ENCODE measurements at places on chromosomes 7 and 10. TPM values are rescaled to one million over a fixed set of nuclear protein-coding genes. Genes with fewer than 3 reads are reported as not detected.

- no peak overlapping the region for H3K27ac ChIP-seq
- no peaks in the 10 kb centered on the region for H3K36me3 ChIP-seq
- no peak for DNase-seq
- H3K27me3 ChIP-seq = no peaks in the 10 kb centered on the region
- no peaks in the 10 kb centered on the region for H3K4me1 ChIP-seq
These were observed 64.1 kb upstream of the MALRD1 start for GRCh38 chr10:18984531-18984930.

GRCh38 chr10:33150146-33150545 is 184.3 kb downstream of the NRP1 start:
- H3K4me3 ChIP-seq = no peak overlapping the region
- H3K4me1 ChIP-seq = peaks cover 47% of the 10 kb centered on the region
- no peaks in the 10 kb centered on the region for H3K36me3 ChIP-seq
- no peak for DNase-seq
- H3K27ac ChIP-seq = peak overlapping the region; percentile 85

- no peak overlapping the region for H3K27ac ChIP-seq
- no peaks in the 10 kb centered on the region for H3K27me3 ChIP-seq
- no peak overlapping the region for H3K4me3 ChIP-seq
- no peaks in the 10 kb centered on the region for H3K4me1 ChIP-seq
- H3K36me3 ChIP-seq = no peaks in the 10 kb centered on the region
These were observed 430.5 kb upstream of the KLF6 start for GRCh38 chr10:4215485-4215884.

DNA sequence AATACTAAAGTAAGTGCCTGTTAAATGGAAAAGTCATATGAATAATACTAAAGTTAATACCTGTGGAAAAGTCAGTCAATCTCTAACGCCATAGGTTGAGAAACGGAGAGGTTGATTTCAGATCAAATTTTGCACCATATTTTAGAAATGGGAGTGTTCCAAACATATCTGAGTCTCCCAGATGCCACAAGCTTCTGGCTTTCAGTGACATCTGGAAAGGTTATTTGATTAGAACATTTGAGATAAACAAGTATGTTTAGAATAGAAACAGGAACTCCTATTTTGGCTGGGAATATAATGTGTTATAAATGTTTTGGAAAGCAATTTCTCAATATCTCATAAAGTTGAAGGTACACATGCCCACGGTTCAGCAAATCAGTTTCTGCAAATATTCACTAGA is 5.8 kb downstream of the MACC1 start:
- DNase-seq = no peak
- no peak overlapping the region for H3K27ac ChIP-seq
- H3K4me3 ChIP-seq = no peak overlapping the region
- H3K4me1 ChIP-seq = no peaks in the 10 kb centered on the region
- H3K36me3 ChIP-seq = no peaks in the 10 kb centered on the region

- H3K27me3 ChIP-seq = no peaks in the 10 kb centered on the region
- no peak overlapping the region for H3K4me3 ChIP-seq
- DNase-seq = no peak
- H3K4me1 ChIP-seq = no peaks in the 10 kb centered on the region
These were observed 52.9 kb downstream of the ZRANB1 start for GRCh38 chr10:124994573-124995473.

GRCh38 chr10:28738200-28738599 is 60.9 kb downstream of the BAMBI start:
- no peaks in the 10 kb centered on the region for H3K27me3 ChIP-seq
- H3K4me1 ChIP-seq = no peaks in the 10 kb centered on the region
- no peak overlapping the region for H3K27ac ChIP-seq
- no peak overlapping the region for H3K4me3 ChIP-seq
- H3K36me3 ChIP-seq = no peaks in the 10 kb centered on the region
- peak; percentile 4 for DNase-seq

- H3K36me3 ChIP-seq = no peaks in the 10 kb centered on the region
- H3K27me3 ChIP-seq = peaks cover 3% of the 10 kb centered on the region
- no peak overlapping the region for H3K4me3 ChIP-seq
- H3K27ac ChIP-seq = no peak overlapping the region
These were observed 60.5 kb downstream of the SORBS1 start for GRCh38 chr10:95500649-95501048.

- H3K4me3 ChIP-seq = no peak overlapping the region
- no peaks in the 10 kb centered on the region for H3K36me3 ChIP-seq
- no peak overlapping the region for H3K27ac ChIP-seq
- no peaks in the 10 kb centered on the region for H3K27me3 ChIP-seq
- no peaks in the 10 kb centered on the region for H3K4me1 ChIP-seq
These were observed 42.5 kb downstream of the FAM13C start for GRCh38 chr10:59319854-59320253.

GRCh38 chr7:42017349-42017986 is 219.5 kb downstream of the GLI3 start:
- H3K27me3 ChIP-seq = no peaks in the 10 kb centered on the region
- no peak overlapping the region for H3K4me3 ChIP-seq
- H3K36me3 ChIP-seq = no peaks in the 10 kb centered on the region
- DNase-seq = no peak
- H3K4me1 ChIP-seq = no peaks in the 10 kb centered on the region

- H3K36me3 ChIP-seq = no peaks in the 10 kb centered on the region
- H3K4me3 ChIP-seq = no peak overlapping the region
- peaks cover 30% of the 10 kb centered on the region for H3K27me3 ChIP-seq
- no peak for DNase-seq
- H3K4me1 ChIP-seq = peaks cover 17% of the 10 kb centered on the region
These were observed 2.4 kb downstream of the RBM20 start for GRCh38 chr10:110646417-110647135.

- no peak for DNase-seq
- no peak overlapping the region for H3K4me3 ChIP-seq
- H3K27me3 ChIP-seq = no peaks in the 10 kb centered on the region
- H3K27ac ChIP-seq = no peak overlapping the region
These were observed 86.3 kb downstream of the TBXAS1 start for GRCh38 chr7:139915268-139915863.

DNA sequence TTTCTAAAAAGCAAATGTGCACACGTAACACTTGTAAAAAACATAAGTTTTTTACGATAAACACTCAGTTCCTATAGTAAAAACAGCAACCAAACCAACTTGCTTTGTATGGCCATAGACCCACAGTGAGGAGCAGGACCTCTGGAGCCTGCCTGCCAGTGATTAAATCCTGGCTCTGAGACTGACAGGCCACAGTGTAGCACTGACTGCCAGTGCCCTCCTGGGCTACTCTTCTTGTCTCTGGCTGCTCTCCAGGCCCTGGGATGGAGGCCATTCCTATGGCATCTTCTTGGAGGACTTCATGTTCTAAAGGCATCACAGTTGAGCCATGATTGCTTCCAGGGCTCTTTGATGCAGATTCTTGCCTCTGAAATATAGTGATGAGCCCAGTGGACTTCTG is 22.7 kb upstream of the TMEM254 start:
- no peaks in the 10 kb centered on the region for H3K4me1 ChIP-seq
- DNase-seq = no peak
- no peak overlapping the region for H3K4me3 ChIP-seq
- no peaks in the 10 kb centered on the region for H3K36me3 ChIP-seq

- H3K36me3 ChIP-seq = peaks cover 6% of the 10 kb centered on the region
- H3K4me3 ChIP-seq = no peak overlapping the region
- H3K27ac ChIP-seq = no peak overlapping the region
- H3K4me1 ChIP-seq = peaks cover 24% of the 10 kb centered on the region
These were observed 182.8 kb downstream of the MAD1L1 start for GRCh38 chr7:2049782-2050510.

DNA sequence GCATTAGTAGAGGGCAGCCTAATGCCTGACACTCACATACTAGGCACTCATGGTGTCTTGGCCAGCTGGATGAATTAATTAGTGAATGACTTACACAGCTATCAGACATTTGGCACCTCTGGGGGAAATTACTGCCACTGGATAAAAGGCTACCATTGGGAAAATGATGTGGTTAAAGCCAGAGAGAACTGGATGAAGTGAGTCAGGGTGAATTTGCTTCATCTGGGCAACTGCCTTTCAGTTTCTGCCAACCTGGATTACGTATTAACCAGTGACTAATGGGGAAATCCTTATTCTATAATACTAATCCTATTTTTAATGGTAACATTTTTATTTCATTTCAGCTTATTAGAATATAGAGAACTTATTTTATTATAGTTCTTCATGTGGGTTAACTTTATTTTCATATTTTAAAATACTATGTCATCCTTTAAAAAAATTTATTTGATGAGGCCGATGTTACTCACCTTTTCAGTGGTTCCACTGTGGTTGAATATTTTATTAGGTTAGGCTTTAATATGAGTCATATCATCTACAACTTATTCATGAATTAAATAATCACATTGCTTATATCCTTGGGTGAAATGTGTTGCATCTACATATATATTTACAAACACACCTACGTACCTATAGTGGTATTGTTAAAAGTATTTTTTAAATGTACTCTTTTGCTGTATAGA is 85.6 kb upstream of the CAPZA2 start:
- no peaks in the 10 kb centered on the region for H3K4me1 ChIP-seq
- H3K4me3 ChIP-seq = no peak overlapping the region
- H3K27me3 ChIP-seq = no peaks in the 10 kb centered on the region
- no peaks in the 10 kb centered on the region for H3K36me3 ChIP-seq
- no peak overlapping the region for H3K27ac ChIP-seq

- DNase-seq = no peak
- H3K36me3 ChIP-seq = no peaks in the 10 kb centered on the region
These were observed 67.0 kb downstream of the ZNF467 start for GRCh38 chr7:149706398-149706797.

- no peaks in the 10 kb centered on the region for H3K27me3 ChIP-seq
- no peaks in the 10 kb centered on the region for H3K4me1 ChIP-seq
- no peak overlapping the region for H3K4me3 ChIP-seq
These were observed 29.3 kb upstream of the CCL24 start for GRCh38 chr7:75842836-75843446.

GRCh38 chr7:50190776-50191175 is 97.7 kb upstream of the ZPBP start:
- no peak overlapping the region for H3K4me3 ChIP-seq
- no peaks in the 10 kb centered on the region for H3K4me1 ChIP-seq
- H3K27ac ChIP-seq = no peak overlapping the region
- H3K27me3 ChIP-seq = no peaks in the 10 kb centered on the region
- H3K36me3 ChIP-seq = no peaks in the 10 kb centered on the region

DNA sequence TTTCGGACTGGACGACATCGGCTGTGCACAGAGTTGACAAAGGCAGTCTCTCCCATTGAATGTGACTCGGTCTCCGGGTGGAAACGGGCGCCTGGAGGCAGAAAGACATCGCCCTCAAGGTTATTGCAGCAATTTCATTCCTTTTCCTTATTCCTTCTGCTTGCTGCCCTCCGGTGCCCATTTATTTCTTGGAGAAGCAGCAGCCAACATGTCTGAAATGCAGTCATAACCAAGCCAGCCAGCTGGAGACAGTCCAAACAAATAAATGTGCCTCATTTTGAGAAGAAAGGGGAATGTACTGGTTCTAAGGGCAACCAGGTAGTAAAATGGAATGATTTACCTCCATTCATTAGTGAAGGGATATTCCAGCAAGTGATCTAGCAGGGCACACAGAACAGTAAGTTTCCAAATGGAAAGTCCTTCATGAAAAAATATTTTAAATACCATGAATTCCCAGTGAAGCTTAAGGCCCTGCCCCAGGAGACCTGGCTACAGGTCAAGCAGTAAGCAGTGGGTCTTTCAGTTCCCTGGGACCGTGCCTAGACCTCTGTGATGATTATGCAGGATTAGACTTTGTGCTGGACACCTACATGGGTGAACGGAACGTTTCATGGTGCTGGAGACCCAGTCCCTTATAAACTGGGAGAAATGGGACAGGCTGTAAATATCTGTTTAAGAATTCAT is 86.6 kb downstream of the ABLIM1 start:
- no peaks in the 10 kb centered on the region for H3K4me1 ChIP-seq
- H3K27ac ChIP-seq = no peak overlapping the region
- no peak overlapping the region for H3K4me3 ChIP-seq
- no peaks in the 10 kb centered on the region for H3K36me3 ChIP-seq
- no peaks in the 10 kb centered on the region for H3K27me3 ChIP-seq

GRCh38 chr10:104034401-104035193 is 51.1 kb downstream of the COL17A1 start:
- no peak overlapping the region for H3K4me3 ChIP-seq
- no peaks in the 10 kb centered on the region for H3K27me3 ChIP-seq
- no peaks in the 10 kb centered on the region for H3K4me1 ChIP-seq

GRCh38 chr10:116304923-116305322 is 19.3 kb upstream of the CCDC172 start:
- no peaks in the 10 kb centered on the region for H3K36me3 ChIP-seq
- no peak overlapping the region for H3K27ac ChIP-seq
- H3K4me1 ChIP-seq = no peaks in the 10 kb centered on the region
- H3K27me3 ChIP-seq = no peaks in the 10 kb centered on the region
- DNase-seq = no peak

- H3K27ac ChIP-seq = no peak overlapping the region
- H3K4me1 ChIP-seq = no peaks in the 10 kb centered on the region
- H3K27me3 ChIP-seq = peaks cover 11% of the 10 kb centered on the region
- H3K4me3 ChIP-seq = no peak overlapping the region
- DNase-seq = no peak
These were observed 118.6 kb downstream of the SH3PXD2A start for GRCh38 chr10:103736763-103737162.

Gene NKX2-3
- total RNA-seq = 0.15 TPM

Gene DNAH11
- 0.35 TPM for total RNA-seq

Gene XRCC2
- total RNA-seq = 0.79 TPM

Gene SH3PXD2A
- 8.1 TPM for total RNA-seq

Gene WEE2
- not detected for total RNA-seq

Gene CALML3
- total RNA-seq = not detected

Gene ZNF467
- 3.0 TPM for total RNA-seq

Gene IGF2BP3
- total RNA-seq = 0.55 TPM

Gene TMEM270
- not detected for total RNA-seq

Gene FGF8
- total RNA-seq = not detected

Gene CTNNA3
- total RNA-seq = not detected

Gene SH2B2
- total RNA-seq = 1.3 TPM
